NCI-H1105 treated with DMSO at 0.1 percent for 48 hours (cell line): ENCODE measurements at places on chromosomes 3 and 15.

DNA sequence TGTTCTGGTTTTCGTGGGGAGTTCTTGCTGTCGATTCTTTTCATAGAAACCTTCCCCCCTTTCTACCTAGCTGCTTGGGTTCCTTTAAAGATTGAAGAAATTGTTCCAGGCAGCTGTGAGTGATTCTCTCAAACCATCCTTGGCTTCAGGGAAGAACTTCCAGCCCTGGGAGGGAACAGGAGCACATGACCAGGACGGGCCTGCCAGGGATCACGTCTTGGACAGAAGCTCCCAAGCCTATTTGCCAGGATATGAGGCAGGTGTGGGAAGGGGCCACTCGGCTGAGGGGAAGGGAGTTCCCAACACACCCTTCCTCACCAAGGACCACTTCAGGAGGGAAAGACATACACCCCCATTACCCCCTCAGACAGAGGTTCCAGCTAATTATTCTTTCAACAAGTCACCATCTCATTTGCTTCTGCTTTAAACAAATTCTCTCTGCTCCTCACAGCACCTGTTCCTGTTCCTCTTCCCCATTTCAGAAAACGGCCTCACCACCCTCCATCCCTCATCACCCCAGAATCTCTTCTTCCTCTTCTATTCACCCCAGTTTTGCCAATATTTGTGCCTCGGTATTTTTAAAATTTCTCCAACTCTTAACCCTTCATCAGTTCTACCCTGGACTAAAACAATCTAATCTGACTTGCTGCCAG is 62.5 kb downstream of the WHAMM start:
- DNase-seq, result no peak

GRCh38 chr3:25856902-25857518 is 67.1 kb downstream of the OXSM start:
- peak; percentile 9 for DNase-seq

DNA sequence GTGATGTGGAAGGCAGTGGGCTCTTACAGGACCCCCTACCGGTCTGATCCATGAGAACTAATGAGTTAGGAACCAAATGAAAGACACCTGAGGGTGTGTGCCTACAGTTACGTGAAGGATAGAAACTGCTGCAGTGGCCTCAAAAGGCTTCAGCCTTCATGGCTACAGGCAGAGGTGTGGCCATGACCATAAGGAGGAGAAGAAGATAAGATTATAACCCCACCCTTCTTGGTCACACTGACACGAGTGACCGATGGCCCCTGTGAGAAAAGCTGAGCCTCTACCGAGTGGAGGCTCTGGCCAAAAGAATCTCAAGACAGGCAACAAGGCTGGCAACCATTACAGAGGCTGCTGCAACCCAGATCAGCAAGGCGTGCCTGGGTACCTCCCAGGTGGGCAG is 6.3 kb downstream of the RFT1 start:
- DNase-seq, result no peak

DNA sequence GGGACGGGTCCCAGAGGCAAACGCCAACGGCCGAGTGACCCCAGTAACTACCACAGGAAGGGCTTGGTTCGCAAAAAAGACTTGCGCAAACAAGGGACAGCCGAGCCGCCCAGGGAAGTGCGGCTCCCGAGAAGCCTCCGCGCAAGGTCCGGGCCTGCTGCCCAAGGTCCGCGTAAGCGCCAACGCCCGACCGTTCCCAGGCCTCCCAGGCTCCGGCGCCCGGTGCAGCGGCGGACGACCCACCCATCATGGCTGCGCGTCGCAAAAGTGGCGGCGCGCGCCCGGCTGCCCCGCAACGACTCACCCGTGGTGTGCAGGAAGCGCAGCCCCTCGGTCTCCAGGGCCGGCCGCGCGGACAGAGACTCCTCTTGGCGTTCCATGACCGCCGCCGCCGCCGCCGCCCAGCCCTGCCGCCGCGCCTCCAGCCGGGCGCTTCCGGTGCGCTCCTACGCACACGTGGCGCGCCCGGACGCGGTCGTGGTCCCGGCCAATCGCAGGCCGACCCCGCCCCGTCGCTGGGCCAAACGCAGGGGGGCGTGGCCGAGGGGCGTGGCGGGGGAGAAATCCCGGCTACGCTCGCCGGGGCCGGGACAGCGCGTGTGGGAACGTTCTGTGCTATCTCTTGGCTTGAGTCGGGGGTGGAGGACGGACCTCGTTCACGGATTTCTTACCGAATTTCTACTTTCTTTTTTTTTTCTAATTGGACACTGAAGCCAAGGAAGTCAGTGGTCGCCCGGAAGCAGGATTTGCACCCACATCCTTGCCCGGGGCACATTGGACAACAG is at the start of gene SELENOS:
TSS of gene SELENOS (minus strand) at position 448 of the 785 bp plus-strand sequence. CDS start at position 380, 68 bp downstream.
- DNase-seq, result peak; percentile 87

DNA sequence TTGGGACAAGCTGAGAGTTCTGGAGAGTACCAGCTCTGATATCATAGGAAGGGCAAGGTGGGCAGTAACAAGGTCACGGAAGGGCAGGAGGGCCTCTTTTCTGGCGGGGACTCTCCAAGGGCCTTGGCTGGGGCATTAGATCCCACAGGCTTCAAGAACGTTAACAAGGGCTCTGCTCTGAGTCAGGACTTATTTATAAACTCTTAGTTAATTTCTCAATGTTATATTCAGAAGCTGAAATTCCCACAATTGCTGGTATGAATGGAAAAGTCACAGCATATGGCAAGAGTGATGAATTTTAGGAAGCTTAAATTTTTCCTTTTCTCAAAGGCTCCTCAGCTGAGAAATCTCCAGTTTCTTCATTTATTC is 320.2 kb upstream of the TBC1D5 start:
- no peak for DNase-seq

DNA sequence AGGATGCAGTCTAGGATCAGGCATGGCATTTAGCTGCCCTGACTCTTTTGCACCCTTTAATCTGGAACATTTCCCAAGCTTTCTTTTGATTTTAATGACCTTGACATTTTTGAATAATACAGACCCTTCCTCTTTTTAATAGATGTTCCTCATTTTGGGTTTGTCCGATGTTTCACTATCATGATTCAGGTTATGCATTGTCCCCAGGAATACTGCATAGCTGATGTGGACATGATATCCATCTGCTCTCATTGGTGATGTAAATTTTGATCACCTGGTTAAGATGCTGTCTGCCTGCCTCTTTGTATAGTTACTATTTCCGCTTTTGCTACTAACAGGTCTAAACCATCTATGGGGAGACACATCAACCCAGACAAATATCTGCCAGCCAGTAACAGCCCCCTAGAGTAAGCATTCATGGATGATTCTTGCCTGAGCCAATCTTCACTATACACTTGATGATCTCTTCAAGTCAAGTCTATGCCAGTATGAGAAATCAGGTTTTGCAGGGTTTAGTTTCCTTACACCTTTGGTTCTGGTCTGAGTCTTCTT is 50.6 kb upstream of the ULK4 start:
- no peak for DNase-seq

GRCh38 chr15:30923429-30923828 is 19.7 kb downstream of the FAN1 start:
- no peak for DNase-seq

- DNase-seq, result peak; percentile 42
Observed at GRCh38 chr3:14203521-14204079, 25.0 kb downstream of the LSM3 start.
